Activated T-helper 1 cell treated with Interleukin-2 at 50 U/mL for 16 hours (primary cell): ENCODE measurements at places on chromosomes 5 and 9.

- DNase-seq = no peak
Measured at GRCh38 chr9:3865141-3865772, 339.5 kb upstream of the RFX3 start.

GRCh38 chr9:106883626-106884190, 20.7 kb downstream of the ZNF462 start:
- DNase-seq = no peak

DNA sequence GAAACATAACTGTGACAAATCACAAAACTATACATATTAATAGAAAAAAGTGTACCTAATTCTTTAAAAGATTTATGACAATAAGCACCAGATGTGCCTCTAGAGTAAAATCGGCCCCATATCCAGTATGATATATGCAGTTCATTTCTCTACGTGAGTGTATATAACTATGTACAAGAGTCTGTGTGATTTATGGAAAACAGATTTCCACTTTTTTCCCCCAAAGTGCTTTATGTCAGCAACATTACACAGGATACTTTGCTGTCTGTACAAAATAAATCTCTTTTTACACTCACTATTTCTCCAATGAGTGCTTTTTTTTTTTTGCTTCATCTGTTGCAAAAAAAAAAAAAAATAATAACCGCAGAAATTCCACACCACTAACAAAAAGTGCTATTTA, 298.8 kb upstream of the RFX3 start:
- no peak for DNase-seq

- no peak for DNase-seq
Measured at GRCh38 chr9:109910671-109911518, 130.9 kb downstream of the PALM2AKAP2 start.

DNA sequence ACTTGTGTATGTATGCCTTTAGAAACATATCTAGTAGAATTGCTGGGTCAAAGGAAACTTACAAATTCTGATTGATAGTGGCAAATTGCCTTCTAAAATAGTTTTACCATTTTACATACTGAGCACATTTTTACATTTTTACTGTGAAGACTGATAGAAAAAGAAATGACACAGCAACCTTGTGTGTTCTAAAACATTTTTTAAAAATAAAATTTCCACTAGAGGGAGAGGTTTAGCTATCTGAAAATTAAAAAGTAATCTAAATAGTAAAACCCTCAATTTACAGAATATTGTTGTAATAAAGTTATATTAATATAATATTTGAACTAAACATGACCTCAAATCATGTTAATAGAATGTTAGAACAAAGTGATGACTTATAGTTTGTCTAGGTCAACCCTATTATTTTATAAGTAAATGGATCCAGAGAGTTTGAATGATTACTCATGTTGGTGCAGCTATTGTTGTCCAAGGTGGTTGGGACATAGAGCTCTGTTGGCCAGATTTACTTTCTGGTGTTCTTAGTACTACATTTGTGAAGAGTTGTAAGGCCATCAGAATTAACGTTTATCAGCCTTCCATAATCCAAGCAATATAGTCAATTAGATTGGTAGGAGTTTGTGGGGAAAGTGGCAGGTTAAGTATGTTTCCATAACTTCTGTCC, 17.2 kb downstream of the CENPP start:
- no peak for DNase-seq

- no peak for DNase-seq
Measured at GRCh38 chr5:160398806-160399205, 1.0 kb downstream of the FAM200C start.

DNA sequence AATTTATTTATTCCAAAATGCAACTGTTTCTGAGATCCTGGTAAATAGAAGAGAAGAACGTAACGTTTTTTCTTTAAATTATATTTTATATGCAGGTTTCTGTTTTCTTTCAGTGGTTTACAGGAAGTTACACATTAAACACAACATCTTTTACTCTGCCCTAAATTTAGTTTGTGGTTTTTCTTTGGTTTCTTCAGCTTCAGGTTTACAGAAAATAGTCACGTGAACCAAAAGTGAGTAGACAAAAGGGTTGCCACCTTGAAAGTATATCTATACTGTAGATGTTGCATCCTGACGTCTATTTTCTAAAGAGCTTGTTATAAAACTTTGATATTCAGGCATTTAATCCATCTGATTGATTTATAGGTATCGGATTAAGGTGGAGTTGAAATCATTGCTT, 1236.6 kb downstream of the MAT2B start:
- DNase-seq = no peak

- DNase-seq = no peak
Measured at GRCh38 chr5:66306105-66306843, 162.2 kb downstream of the SREK1 start.

DNA sequence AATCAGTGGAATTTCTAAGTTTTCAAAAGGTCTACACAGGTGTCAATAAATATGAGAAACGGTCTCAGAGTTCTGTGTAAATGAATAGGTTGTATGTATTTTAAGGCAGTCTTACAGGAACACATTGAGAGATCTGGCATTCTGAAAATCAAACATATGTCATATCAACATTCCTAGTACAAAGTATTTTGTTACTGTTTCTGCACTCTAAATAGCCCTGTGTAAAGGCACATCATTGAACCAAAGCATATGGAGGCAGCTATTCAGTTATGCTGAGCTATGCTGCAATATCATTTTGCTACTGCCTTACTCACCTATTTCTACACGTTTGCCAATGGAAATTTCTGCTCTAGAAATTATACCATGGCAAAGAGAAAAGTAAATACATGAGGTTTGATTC, 379.1 kb downstream of the KIAA0825 start:
- no peak for DNase-seq

DNA sequence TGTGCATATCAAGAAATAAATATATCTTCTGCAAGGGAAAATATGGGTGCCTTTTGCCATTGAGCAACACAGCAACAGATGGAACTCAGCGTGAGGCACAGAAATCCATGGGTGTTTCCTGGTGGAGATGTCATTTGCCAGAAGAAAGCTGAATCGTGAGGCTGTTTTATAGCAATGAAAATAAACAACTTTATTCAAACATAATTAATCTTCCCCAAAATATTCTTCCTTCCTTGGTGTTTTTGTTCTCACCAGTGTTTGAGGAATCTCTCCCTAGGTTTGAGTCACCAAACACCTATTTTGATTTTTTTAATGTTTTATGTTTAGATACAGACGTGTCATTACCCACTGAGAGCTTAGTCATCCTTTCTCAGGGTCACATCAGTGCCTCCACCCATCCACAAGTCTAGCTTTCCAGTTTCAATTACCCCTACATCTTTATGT, 65.8 kb upstream of the PAPPA start:
- no peak for DNase-seq

GRCh38 chr9:92140754-92141143, 25.5 kb upstream of the SPTLC1 start:
- no peak for DNase-seq

- no peak for DNase-seq
Measured at GRCh38 chr9:71098801-71099200, 22.6 kb downstream of the TRPM3 start.
